ENCODE measurements at places on chromosomes 2 and 18. TPM values are rescaled to one million over a fixed set of nuclear protein-coding genes. Genes with fewer than 3 reads are reported as not detected.
A peak's percentile ranks its signal among the peaks of the same experiment; 100 is the strongest.

- H3K4me1 ChIP-seq: peaks cover 42% of the 10 kb centered on the region
- no peaks in the 10 kb centered on the region for H3K27me3 ChIP-seq
- H3K4me3 ChIP-seq: no peak overlapping the region
- H3K36me3 ChIP-seq: peaks cover 8% of the 10 kb centered on the region
Measured at GRCh38 chr2:238136820-238137537, 1.5 kb upstream of the KLHL30 start.

GRCh38 chr2:222547083-222547482, 108.8 kb downstream of the FARSB start:
- no peak for DNase-seq
- no peaks in the 10 kb centered on the region for H3K27me3 ChIP-seq
- H3K27ac ChIP-seq: no peak overlapping the region
- H3K36me3 ChIP-seq: no peaks in the 10 kb centered on the region
- H3K4me3 ChIP-seq: no peak overlapping the region

GRCh38 chr2:92074549-92074898, 2796.7 kb upstream of the TEKT4 start:
- H3K27me3 ChIP-seq: no peaks in the 10 kb centered on the region
- DNase-seq: no peak
- no peaks in the 10 kb centered on the region for H3K4me1 ChIP-seq

DNA sequence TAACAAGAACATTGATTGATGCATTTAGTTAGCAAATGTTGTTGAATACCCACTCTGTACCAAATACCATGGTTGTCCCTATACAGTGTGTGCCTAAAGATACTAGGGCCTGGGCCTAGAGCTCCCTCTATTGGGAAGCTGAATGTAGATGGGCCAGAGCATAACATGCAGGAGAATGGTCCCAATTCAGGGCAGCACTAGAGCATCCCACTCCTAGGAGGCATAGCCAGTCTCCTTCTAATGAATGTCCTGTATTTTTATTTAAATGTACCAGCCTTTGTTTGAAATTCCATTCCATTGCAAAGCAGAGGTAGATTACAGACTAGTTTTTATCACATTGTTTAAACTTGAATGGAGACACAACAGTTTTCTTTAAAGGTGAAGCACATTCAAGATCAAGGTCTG, 90.6 kb downstream of the FEZ2 start:
- H3K36me3 ChIP-seq: peaks cover 65% of the 10 kb centered on the region
- H3K4me3 ChIP-seq: no peak overlapping the region
- no peaks in the 10 kb centered on the region for H3K4me1 ChIP-seq
- peak; percentile 51 for DNase-seq
- no peak overlapping the region for H3K27ac ChIP-seq
- H3K27me3 ChIP-seq: no peaks in the 10 kb centered on the region

SATB2 gene
- total RNA-seq: 0.95 TPM
